ENCODE measurements at places on chromosomes 2 and 18. TPM values are rescaled to one million over a fixed set of nuclear protein-coding genes. Genes with fewer than 3 reads are reported as not detected.

GRCh38 chr2:129857200-129857599 lies 122.3 kb upstream of the RAB6C start:
- no peak for DNase-seq

- no peak for DNase-seq
Observed at GRCh38 chr2:82731824-82732223, 1727.3 kb downstream of the SUCLG1 start.

- DNase-seq: no peak
Observed at GRCh38 chr2:67848551-67849285, 214.1 kb downstream of the C1D start.

DNA sequence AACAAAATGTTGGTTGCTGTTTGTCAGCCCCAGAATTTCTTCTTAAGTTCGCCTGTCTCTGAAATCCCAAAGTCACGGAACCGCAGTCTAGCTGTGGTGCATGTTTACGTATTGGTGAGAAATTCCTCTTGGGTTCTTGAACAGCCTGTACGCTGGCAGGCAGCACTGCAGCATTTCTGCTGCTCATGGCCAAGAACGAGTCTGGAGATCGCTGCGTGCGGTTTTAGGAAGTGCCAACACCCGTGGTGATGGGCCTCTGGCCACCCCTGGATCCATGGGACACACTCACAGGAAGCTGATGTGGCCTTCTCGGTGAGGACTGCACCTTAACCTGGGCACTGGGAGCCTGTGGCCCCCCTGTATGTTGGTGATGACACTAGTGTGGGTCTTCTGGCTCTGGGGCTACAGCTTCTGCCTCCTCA lies 23.7 kb downstream of the ASB1 start:
- DNase-seq: no peak

DNA sequence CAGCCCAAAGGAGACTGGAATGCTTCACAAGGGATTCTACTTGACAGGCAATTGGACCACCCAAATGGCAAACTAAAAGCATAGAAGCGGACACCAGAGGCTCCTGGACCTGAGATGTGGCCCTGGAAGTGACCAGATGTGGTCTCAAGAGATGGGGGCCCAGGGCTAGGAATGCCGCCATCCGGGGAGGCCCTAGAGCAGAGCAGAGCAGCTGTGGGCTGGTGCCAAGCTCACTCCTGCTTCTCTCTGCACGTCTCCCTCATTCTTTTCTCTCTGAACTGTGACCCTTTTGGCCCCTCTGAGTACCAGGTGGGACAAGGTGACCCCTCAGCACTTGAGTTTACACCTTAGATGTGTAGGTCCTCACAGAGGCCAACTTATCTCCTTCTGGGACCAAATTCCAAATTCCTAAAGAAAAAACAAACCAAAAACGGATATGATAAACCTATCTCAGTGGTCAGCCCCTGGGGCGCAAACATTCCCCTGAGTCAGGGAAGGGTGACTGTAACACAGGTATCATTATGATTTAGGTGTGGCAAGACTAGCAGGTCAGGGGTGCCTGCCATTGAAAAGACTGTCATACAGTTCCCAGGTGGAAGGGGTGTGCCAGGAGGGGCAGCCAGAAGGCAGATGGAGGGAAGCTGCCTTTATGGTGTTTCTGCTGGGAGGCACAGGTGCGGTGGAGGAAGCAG lies 6.5 kb upstream of the IL1R2 start:
- DNase-seq: no peak

The SERPINB2 gene
- 25.5 TPM for total RNA-seq

The SH3BP4 gene
- 19.2 TPM for total RNA-seq
